ENCODE measurements at places on chromosomes 1 and 21. TPM values are rescaled to one million over a fixed set of nuclear protein-coding genes. Genes with fewer than 3 reads are reported as not detected.

CFHR4 gene
- not detected for total RNA-seq

FCAMR gene
- not detected for total RNA-seq

LAPTM5 gene
- total RNA-seq, result 533 TPM

DNA sequence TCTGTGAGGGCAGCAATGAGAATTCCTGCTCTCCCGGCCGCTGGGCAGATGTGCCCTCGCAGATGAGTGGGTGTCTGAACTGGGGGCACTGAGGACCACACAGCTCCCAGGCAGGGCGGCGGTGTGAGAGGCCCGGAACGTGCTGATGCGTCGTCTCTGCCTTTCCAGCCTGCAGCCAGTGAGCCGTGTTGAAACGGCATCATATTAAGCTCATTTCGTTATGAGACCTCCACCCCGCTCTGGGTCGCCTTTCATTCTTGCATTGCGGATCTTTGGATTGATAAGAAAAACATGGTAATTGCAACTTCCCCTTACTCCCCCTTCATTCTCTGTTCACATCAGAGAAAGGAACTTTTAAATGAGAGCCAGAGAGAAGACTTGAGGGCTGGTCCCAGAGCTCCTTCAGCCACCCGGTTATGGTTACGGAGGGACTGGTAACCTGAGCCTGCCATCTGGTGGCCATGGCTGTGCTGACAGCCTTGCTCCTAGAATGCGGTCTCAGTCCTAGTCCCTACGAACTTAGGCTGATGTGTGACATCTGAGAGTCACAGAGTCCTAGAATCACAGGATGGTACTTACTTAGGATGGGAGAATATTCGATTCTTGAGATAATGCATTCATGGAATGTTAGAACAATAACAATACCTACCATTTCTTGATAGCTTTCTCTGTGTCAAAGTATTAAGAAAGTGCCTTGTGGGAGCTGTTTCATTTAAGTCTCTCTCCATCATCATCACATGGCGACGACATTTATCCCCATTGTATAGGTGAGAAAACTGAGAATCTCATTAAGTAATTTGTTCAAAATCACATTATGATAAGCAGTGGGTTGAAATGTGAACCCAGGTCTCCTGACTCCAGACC, 271.0 kb downstream of the TRABD2B start:
- H3K36me3 ChIP-seq, result no peaks in the 10 kb centered on the region
- H3K27ac ChIP-seq, result no peak overlapping the region
- no peak overlapping the region for H3K4me3 ChIP-seq
- peaks cover 7% of the 10 kb centered on the region for H3K4me1 ChIP-seq

DNA sequence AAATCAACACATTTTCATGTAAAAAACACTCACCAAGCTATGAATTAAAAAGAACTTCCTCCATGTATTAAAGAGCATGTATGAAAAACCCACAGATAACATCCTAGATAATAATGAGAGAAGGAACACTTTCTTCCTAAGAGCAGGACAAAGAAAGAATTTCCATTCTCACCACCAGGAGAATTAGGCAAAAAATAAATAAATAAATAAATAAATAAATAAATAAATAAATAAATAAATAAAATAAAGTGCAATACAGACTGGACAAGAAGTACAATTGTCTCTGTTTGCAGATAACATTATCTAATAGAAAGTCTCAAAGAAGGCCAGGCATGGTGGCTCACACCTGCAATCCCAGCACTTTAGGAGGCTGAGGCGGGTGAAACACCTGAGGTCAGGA, 218.2 kb downstream of the BRINP3 start:
- H3K36me3 ChIP-seq, result no peaks in the 10 kb centered on the region
- H3K4me3 ChIP-seq, result no peak overlapping the region
- no peak for DNase-seq

DNA sequence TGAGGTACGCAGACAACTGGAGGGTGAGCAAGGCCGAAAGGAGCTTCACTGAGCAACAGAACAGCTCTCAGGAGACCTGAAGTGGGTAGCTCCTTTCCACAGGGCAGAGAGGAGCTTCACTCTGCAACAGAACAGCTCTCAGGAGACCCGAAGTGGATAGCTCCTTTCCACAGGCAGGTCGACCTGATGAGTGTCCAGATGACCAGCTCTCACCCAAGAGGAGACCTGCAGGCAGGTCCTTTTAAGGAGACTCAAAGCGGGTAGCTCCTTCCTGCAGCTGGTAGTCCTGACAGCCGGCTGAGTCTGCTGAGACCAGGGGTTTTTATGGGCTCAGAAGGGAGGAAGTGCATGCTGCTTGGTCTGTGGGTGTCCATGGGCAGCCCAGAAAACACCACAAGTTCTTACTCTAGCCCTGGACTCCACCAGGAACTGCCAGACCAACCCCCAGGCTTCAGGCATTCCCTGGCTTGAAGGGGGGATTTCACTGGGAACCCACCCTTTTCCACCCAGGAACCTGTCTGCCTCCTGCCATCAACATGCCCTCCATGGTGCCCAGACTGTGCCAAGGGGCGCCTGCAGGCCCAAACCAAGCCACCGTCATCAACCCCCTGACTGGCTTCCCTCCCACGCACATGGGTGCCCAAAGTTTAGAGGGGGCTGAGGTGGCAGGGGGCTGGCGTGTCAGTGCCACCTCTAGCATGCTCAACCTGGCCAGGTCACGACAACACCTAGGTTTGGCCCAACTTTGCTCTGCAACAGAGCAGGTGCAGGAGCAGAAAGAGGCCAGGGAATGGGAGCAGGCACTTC, 43.6 kb downstream of the ZBTB8OS start:
- H3K4me3 ChIP-seq, result no peak overlapping the region
- peaks cover 4% of the 10 kb centered on the region for H3K4me1 ChIP-seq
- no peaks in the 10 kb centered on the region for H3K36me3 ChIP-seq
- no peaks in the 10 kb centered on the region for H3K27me3 ChIP-seq
- H3K27ac ChIP-seq, result no peak overlapping the region

GRCh38 chr1:191043066-191043465, 565.4 kb upstream of the BRINP3 start:
- H3K27ac ChIP-seq, result no peak overlapping the region
- H3K4me3 ChIP-seq, result no peak overlapping the region
- H3K27me3 ChIP-seq, result no peaks in the 10 kb centered on the region
- H3K36me3 ChIP-seq, result no peaks in the 10 kb centered on the region

GRCh38 chr1:219621047-219621786, 8.3 kb upstream of the ZC3H11B start:
- no peak overlapping the region for H3K27ac ChIP-seq
- H3K4me1 ChIP-seq, result no peaks in the 10 kb centered on the region
- H3K27me3 ChIP-seq, result no peaks in the 10 kb centered on the region
- H3K36me3 ChIP-seq, result no peaks in the 10 kb centered on the region

- no peak overlapping the region for H3K4me3 ChIP-seq
- DNase-seq, result no peak
- no peaks in the 10 kb centered on the region for H3K27me3 ChIP-seq
- H3K4me1 ChIP-seq, result no peaks in the 10 kb centered on the region
Observed at GRCh38 chr1:107724648-107725047, 240.3 kb downstream of the VAV3 start.

GRCh38 chr1:29563092-29563491, 326.8 kb downstream of the PTPRU start:
- DNase-seq, result no peak
- no peaks in the 10 kb centered on the region for H3K4me1 ChIP-seq
- no peak overlapping the region for H3K27ac ChIP-seq
- no peak overlapping the region for H3K4me3 ChIP-seq

- H3K4me1 ChIP-seq, result no peaks in the 10 kb centered on the region
- DNase-seq, result no peak
- H3K27ac ChIP-seq, result no peak overlapping the region
- no peaks in the 10 kb centered on the region for H3K27me3 ChIP-seq
- H3K4me3 ChIP-seq, result no peak overlapping the region
Observed at GRCh38 chr1:192703283-192704206, 67.6 kb downstream of the RGS13 start.

APP gene
- total RNA-seq, result 7.8 TPM

DNA sequence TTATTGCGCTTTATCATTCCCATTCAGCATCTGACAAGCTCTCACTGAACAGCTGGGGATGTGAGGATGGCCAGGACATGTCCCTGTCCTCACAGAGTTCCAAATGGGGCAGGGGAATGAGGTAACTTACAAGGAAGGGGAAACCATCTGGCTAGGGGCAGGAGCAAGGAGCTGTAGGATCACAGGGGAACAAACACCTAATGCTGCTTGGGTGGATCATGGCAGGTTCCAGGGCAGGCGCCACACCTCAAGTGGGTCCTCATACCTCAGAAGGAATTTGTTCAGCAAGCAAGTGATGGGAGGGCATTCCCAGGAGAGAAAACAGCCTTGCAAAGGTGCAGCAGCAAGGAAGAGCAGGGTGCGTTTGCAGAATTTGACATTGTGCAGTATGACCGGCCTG, 35.1 kb upstream of the GRIK3 start:
- DNase-seq, result no peak
- H3K36me3 ChIP-seq, result no peaks in the 10 kb centered on the region
- H3K4me3 ChIP-seq, result no peak overlapping the region
- no peak overlapping the region for H3K27ac ChIP-seq
- no peaks in the 10 kb centered on the region for H3K27me3 ChIP-seq

DNA sequence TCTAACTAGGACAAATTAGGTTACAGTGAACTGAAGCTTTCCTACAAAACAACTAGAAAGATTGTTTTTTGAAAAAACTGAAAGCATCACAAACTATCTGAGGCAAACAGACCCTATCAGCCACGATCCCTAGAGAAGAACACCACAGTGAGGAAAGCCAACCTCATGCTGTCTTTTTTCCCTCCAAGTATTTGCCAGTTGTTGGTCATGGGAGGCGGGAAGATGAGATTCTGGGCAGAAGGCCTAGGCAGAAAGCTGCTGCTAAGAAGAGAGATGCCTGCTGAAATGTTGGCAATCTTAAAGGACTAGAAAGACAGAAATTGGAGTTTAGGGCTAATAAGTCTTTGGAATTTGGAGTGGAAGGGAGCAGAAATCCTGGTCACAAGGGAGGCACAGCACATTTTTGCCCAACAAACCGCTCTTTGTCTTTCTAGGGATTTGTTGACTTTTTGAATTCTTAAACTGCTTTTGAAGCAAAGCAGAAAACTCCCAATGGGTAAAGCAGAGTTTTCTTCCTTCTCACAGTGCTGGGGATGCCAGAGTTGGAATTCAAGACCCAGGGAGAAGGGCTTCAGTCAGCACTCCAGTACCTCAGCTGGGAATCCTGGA, 83.9 kb downstream of the MT1HL1 start:
- H3K4me3 ChIP-seq, result no peak overlapping the region
- H3K4me1 ChIP-seq, result no peaks in the 10 kb centered on the region
- H3K36me3 ChIP-seq, result no peaks in the 10 kb centered on the region
- no peak for DNase-seq

LEFTY1 gene
- total RNA-seq, result not detected

DNA sequence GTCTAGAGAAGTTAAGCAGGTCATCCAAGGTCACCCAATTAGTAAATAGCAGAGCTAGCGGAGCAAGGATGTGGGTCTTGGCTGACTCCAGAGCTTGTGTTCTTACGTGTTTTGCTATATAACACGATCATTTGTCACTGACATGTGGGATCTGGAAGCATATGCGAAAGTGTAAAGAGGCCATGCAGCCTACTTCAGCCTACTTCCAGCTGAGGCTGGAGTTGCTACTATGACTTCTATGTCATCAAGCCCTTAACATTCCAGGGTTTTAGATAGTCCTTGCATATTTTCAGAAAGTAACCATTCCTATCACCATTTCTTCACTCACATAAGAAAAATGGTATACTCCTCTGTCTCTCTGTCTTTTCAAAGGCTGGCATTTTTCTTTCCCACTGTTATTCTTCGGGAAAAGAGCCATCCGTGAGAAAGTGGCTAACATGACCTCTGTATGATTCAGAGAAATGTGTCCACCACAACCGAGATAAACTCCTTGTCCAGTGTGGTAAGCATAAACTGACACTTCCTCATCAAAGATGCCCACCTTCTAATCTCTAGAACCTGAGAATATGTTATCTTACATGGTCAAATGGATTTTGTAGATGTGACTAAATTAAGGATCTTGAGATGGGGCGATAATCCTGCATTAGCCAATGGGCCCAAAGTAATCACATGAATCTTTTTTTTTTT, 24.0 kb upstream of the ABL2 start:
- no peak overlapping the region for H3K4me3 ChIP-seq
- no peak overlapping the region for H3K27ac ChIP-seq
- no peak for DNase-seq

SPRR2F gene
- not detected for total RNA-seq

DNA sequence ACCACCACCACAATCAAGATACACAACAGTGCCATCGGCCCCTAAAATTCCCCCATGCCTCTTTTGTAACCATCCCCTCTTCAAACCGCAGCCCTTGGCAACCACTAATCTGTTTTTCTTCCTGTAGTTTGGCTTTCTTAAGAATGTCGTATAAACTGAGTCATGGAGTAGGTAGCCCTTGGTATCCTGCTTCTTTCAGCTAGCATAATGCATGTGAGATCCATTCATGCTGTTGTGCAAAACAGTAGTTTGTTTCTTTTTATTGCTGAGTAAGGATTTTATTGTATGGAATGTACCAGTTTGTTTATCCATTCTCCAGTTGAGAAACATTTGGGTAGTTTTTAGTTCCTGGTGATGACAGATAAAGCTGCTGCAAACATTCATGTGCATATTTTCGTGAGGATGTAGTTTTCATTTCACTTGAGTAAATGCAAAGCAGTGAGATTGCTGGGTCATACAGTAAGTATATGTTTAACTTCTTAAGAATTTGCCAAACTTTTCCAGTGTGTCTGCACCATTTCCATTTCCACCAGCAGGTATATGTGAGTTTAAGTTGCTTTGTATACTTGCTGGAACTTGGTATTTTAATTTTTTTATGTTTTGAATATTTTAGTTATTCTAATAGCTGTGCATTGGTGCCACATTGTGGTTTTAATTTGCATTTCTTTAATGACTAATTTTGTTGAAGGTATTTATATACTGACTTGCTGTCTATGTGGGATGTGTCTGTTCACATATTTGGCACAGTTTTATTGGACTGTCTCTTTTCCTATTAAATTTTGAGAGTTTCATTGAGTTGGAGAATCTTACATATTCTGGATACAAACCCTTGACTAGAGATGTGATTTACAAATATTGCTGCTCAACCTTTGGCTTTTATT, 148.4 kb upstream of the MAP1LC3C start:
- no peak overlapping the region for H3K4me3 ChIP-seq
- H3K27me3 ChIP-seq, result no peaks in the 10 kb centered on the region
- H3K36me3 ChIP-seq, result no peaks in the 10 kb centered on the region
- no peak overlapping the region for H3K27ac ChIP-seq

- no peak overlapping the region for H3K4me3 ChIP-seq
- no peaks in the 10 kb centered on the region for H3K4me1 ChIP-seq
- DNase-seq, result no peak
- no peak overlapping the region for H3K27ac ChIP-seq
Observed at GRCh38 chr1:119279456-119280381, 88.9 kb upstream of the HAO2 start.

VWA1 gene
- total RNA-seq, result not detected

GRCh38 chr1:6923955-6924881, 139.0 kb downstream of the CAMTA1 start:
- H3K4me1 ChIP-seq, result peaks cover 8% of the 10 kb centered on the region
- H3K27me3 ChIP-seq, result no peaks in the 10 kb centered on the region
- no peak for DNase-seq

KRTAP13-2 gene
- not detected for total RNA-seq

- no peak overlapping the region for H3K4me3 ChIP-seq
- no peaks in the 10 kb centered on the region for H3K27me3 ChIP-seq
- H3K36me3 ChIP-seq, result no peaks in the 10 kb centered on the region
- no peak for DNase-seq
- no peak overlapping the region for H3K27ac ChIP-seq
- H3K4me1 ChIP-seq, result peaks cover 14% of the 10 kb centered on the region
Observed at GRCh38 chr1:59075021-59075420, 221.9 kb upstream of the FGGY start.

Data from natural killer cell (primary cell).